Brain microvascular endothelial cell (primary cell): ENCODE measurements at places on chromosomes 1 and 21.

DNA sequence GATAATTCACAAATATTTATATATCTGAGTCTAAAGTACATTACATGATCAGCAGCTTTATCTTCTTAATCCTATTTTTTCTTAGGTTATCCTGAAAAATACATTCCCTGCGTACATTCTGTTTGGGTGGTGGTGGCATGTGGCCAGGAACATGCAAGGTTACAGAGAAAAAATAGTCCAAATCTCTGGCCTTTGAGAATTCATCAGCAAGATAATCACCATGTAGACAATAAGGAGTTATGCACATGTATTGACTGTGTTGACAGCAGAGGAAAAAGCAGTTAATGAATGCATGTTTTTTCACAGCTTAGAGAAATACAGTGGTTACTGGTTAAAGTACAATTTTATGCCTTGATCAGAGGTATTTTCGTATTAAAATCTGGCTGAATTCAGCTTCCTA lies 49.0 kb downstream of the ABCA4 start:
- no peak for DNase-seq

DNA sequence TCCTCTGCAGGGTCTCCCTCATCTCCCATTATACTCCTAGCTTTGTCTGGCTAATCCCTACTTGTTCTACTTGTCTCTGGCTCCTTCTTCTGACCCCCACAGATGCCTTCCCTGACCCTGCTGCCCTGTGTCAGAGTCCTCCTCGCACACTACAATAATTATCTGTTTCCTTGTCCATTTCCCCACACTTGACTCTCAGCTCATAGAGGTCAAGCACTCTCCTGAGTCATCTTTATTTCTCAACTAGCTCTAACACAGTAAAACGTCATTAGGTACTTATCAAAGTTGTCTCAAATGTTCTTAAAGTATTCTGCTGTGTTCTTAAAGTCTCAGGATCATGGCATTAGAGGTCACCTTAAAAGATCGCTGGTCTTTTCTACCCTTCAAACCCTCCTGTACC lies 47.1 kb downstream of the C8A start:
- DNase-seq = no peak

- DNase-seq = peak; percentile 33
Observed at GRCh38 chr1:210446479-210446878, 117.8 kb downstream of the HHAT start.

DNA sequence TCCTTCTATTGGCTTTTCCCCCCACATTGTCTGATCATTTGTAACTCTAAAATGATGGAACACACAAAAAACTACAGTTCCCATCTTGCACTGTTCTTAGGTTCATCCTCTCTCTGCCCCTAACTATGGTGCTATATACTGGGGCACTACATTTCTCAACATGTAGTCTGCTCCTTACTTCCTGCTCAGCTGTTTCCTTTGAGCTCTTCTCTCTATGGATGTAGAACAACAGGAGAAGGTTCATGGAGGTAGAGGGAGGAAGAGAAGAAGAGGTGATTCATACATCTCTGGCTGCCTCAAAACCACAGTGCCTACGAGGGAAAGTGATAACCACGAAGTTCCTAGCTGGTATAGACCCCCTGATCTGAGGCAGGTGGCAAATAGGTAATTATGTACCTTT lies 7.0 kb upstream of the C1orf146 start:
- DNase-seq = peak; percentile 42

GRCh38 chr1:203702130-203702577 lies 62.8 kb upstream of the LAX1 start:
- peak; percentile 22 for DNase-seq

DNA sequence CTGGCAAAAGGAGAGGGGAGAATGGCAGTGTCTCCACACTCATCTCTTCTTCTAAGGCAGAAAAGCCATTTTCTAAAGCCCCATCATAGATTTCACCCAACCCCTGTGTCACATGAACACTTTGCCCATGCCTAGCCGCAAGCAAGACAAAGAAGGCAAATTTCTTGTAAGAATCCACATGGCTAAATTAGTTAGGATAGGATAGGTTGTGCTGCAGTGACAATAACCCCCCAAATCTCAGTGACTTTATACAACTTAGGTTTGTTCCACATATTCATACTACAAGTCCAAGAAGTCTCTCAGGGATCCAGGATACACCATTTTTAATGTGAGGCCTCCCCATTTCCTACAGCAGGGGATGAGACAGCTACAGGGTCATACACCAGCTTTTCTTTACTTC lies 40.8 kb downstream of the MIS18A start:
- DNase-seq = no peak

DNA sequence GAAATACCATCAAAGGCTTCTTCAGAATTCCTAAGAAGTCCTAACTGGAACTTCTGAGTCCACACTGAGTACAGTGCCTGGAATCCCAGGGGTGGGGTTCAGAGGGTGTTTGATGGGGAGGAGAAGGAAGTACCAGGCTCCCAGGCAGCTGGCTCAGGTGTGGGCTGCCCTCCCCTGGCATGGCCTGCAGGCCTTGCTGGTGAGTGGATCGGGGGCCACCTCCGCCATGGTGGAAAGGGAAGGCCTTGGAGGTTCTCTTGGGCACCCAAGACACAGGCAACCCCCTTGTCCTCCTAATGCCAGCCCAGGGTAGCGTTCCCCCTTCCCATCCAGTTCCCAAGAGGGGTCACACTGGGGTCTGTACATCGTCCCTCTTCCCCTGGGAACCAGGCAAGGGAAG lies 26.8 kb upstream of the TNFRSF1B start:
- DNase-seq = no peak

- no peak for DNase-seq
Observed at GRCh38 chr1:160713161-160713560, 1.5 kb upstream of the CD48 start.

GRCh38 chr21:30943243-30943642 lies 61.9 kb upstream of the KRTAP11-1 start:
- no peak for DNase-seq

- DNase-seq = no peak
Observed at GRCh38 chr1:154837672-154838171, 32.4 kb downstream of the KCNN3 start.

DNA sequence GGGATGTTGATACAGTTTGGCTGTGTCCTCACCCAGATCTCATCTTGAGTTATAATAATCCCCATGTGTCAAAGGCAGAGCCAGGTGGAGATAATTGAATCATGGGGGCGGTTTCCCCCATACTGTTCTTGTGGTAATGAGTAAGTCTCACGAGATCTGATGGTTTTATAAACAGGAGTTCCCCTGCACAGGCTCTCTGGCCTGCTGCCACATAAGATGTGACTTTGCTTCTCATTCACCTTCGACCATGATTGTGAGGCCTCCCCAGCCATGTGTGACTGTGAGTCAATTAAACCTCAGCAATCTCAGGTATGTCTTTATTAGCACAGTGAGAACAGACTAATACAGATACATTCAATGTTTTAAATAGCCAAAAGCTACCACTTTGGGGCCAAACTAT lies 41.1 kb downstream of the SLC35F3 start:
- no peak for DNase-seq

GRCh38 chr1:113669988-113670387 lies 89.3 kb downstream of the PHTF1 start:
- no peak for DNase-seq

DNA sequence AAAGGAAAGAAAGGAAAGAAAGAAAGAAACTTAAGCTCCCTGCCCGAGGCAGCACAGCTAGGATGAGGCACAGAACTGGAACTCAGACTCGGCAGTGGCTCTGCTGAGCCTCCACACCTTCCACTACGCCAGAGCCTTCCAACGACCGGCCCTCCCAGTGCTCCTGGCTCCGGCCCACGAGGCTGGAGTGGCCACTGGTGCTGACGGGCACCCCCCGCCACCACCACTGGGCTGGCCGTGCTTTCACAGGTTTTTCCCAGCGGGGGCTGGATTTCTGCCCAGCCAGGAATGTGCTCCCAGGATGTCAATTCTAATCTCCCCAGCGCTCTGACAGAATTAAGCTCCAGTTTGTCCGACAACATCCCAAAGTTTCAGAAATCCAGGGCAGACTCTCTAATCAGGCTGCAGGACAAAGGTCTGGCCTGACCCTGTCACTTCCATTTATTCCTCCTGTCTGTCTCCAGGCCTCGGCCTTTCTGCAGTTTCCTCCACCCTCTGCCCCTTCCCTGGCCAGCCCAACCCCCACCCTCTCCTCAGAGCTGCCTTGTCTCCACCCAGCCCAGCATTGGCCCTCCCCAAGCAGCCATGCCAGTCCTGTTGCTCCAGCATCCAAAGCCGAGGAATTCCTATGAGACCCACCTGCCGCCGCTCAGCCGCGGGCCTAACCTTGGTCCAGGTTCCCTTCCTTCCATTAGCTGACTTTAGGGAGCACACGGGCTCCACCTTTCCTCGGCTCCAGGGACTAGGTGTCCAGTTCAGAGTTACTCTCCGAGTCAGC lies 81.9 kb downstream of the CASZ1 start:
- no peak for DNase-seq

GRCh38 chr21:18249672-18250071 lies 5.0 kb downstream of the CHODL start:
- DNase-seq = no peak

GRCh38 chr1:20683614-20684013 lies 22.4 kb upstream of the DDOST start:
- DNase-seq = no peak

DNA sequence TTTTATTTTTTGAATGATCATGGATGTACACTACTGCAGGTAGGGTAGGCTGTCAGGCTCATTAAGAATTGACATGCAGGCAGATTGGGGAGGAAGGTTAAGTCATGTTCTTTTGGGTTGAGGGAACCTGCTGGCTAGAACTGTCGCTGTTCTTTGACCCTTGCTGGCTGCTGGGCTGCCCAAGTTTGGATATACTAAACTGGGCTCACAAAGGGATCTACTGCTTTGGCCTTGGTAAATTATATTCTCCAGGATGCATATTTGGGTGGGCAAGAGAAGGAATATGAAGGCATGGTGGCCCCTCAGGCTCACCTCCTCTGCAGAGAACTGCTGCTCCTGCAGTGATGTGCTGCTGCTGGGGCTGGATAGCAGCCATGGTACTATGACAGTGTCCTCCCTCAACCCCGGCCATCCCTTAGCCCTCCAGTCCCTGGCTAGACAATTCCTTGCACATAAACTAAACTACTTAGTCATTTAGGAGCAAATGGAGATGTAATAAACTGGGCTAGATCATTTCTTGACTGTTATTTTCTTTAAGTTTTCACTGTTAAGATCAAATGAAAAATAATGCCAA lies 6.1 kb downstream of the ATP1A1 start:
- DNase-seq = no peak

GRCh38 chr21:36194024-36194423 lies 37.4 kb downstream of the DOP1B start:
- DNase-seq = no peak

DNA sequence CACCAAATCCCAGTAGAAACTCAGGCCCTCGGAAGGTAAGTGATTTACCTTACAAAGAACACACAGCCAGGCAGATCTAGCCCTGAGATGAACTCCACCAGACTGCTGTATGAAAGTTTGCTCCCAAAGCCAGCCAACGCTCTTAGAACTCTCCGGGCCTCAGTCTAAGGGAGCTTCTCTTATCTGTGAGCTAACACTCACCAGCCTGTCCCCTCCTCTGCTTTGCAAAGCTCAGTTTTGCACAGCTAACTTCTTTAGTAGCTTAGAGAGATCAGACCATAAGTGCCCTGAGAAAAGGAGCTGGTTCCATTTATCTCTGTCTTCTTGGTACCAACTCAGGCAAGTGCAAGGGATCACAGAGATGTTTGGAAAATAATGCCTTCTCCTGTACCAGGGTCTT lies 195.8 kb upstream of the JUN start:
- no peak for DNase-seq

GRCh38 chr1:55164906-55165305 lies 50.3 kb downstream of the USP24 start:
- no peak for DNase-seq

DNA sequence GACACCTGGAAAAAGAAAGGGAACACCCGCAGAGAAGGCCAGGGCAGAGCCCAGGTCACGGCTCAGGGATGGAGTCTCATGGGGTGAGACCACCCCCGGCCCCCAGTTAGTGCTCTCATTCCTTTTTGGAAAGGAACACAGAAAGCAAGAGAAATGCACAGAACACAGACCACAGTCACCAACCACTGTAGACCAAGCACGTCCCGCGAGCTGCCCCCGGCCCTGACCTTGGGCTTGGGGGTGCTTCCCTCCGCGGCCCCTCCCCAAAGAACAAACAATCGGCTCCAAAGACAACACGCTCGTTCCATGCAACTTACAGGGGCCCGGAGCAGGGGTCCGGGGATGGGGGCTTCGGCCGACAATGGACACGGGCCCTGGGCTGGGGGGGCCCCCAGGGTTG lies 12.8 kb downstream of the CELF3 start:
- DNase-seq = no peak

GRCh38 chr1:111981871-111982270 lies 7.6 kb downstream of the KCND3 start:
- DNase-seq = no peak

DNA sequence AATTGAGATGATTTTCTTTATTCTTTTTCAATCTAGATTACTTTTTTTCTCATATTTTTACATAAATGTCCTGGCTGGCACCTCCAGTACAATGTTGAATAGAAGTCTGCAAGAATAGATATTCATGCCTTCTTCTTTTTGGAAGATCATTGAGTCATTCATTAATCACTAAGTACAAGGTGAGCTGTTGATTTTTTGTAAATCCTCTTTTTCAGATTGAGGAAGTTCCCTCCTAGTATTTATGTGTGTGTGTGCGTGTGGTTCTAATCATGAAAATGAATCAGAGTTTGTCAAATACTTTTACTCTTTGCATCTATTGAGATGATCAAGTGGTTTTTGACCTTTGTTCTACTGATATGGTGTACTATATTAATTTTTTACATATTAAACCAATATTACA lies 859.3 kb downstream of the KCNT2 start:
- no peak for DNase-seq

- no peak for DNase-seq
Observed at GRCh38 chr1:235100194-235100772, 28.4 kb downstream of the TOMM20 start.

DNA sequence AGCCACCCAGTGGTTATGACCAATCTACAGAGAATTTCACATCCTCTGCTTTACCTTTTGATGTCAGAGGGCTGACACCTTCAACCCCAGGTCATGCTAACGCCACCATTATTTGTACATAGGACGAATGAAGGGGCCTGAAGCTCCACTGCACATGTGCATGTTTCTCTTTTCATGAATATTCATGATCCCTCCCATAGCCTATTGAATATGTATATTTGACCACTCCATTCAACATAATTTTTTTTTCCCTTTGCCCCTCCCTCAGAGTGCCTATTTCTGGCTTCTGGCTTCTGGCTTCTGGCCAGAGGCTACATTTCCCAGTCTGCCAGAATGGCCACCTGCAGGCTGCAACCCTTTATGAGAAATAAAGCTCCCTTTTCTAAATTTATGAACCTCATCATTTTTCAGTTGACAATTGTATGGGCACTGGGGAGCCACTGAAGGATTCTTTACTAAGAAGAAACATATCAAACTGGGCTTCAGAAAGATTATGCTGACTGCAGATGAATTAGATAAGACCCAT lies 406.7 kb downstream of the SIPA1L2 start:
- DNase-seq = no peak

- DNase-seq = no peak
Observed at GRCh38 chr1:23799255-23799569, 1.3 kb downstream of the GALE start.

GRCh38 chr1:206935491-206936067 lies 10.7 kb downstream of the PIGR start:
- DNase-seq = peak; percentile 1

- peak; percentile 49 for DNase-seq
Observed at GRCh38 chr1:20376880-20377494, 86.3 kb downstream of the VWA5B1 start.

- no peak for DNase-seq
Observed at GRCh38 chr21:35819134-35819533, 241.2 kb downstream of the SETD4 start.

- no peak for DNase-seq
Observed at GRCh38 chr1:1781526-1781903, 3.2 kb upstream of the NADK start.

- no peak for DNase-seq
Observed at GRCh38 chr1:40732756-40733301, 41.3 kb downstream of the NFYC start.
